NCI-H774 (cell line): ENCODE measurements at places on chromosomes 6 and 20.

GRCh38 chr6:26415791-26416190 is 13.7 kb downstream of the BTN3A1 start:
- no peak for DNase-seq

DNA sequence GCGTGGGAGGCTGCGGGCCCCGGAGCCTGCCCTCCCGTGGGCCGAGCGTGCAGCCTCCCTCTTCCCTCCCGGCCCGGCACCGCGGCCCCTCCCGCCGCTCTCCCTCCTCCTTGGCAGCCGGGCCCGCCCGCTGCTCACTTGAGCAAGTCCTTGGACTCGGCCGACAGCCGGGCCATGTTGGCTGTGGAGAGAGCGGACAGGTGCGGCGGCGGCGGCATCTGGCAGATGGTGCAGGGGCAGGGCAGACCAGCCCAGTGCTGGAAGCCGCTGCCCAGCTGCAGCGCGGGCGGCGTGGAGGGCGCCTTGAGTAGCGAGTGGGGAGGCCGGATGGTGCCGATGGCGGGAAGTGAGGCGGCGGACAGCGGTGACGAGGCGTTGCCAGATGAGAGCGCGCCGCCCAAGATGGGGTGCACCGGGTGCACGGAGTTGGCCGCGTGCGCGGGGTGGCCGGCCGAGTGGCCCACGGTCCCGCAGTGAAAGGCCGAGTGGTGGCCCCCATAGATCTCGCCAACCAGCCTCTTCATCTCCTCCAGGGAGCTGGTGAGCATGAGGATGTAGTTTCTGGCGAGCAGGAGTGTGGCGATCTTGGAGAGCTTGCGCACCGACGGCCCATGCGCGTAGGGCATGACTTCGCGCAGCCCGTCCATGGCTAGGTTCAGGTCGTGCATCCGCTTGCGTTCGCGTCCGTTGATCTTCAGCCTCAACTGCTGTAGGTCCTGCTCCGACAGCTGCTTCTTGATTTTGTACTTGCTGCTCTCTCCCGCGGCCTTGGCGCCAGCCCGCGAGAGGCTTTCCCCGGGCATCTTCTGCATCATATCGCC is 766 bp downstream of the OLIG3 start:
- DNase-seq, result peak; percentile 22

GRCh38 chr6:30097902-30098768 is 14.8 kb downstream of the TRIM31 start:
- DNase-seq, result no peak

DNA sequence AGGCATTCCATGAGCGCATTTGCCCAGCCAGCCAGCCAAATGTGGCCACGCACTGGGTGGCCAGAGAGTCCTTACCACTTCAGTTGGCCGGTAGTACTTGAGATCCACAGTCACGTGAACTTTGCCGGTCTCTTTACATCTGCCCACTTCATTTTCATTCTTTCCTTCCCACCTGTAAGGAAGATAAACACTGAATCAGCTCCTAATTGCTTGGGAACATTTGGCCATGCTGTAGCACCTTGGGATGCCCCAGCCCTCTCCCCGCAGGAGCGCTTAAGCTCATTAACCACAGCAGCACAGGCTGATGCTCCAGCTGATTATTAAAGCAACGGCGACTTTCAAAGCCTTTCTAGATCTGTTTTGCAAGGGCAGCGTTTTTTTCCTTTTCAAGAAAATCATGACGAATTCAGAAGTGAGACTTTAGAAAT is 116.6 kb downstream of the FOXC1 start:
- DNase-seq, result peak; percentile 49

- no peak for DNase-seq
These were observed 167.4 kb downstream of the DTNBP1 start for GRCh38 chr6:15495375-15495901.

- no peak for DNase-seq
These were observed 19.7 kb downstream of the NDRG3 start for GRCh38 chr20:36726168-36726567.

- DNase-seq, result no peak
These were observed 402.3 kb downstream of the CDC5L start for GRCh38 chr6:44789806-44790205.

- no peak for DNase-seq
These were observed 5.1 kb downstream of the HLA-DMA start for GRCh38 chr6:32947552-32948465.

DNA sequence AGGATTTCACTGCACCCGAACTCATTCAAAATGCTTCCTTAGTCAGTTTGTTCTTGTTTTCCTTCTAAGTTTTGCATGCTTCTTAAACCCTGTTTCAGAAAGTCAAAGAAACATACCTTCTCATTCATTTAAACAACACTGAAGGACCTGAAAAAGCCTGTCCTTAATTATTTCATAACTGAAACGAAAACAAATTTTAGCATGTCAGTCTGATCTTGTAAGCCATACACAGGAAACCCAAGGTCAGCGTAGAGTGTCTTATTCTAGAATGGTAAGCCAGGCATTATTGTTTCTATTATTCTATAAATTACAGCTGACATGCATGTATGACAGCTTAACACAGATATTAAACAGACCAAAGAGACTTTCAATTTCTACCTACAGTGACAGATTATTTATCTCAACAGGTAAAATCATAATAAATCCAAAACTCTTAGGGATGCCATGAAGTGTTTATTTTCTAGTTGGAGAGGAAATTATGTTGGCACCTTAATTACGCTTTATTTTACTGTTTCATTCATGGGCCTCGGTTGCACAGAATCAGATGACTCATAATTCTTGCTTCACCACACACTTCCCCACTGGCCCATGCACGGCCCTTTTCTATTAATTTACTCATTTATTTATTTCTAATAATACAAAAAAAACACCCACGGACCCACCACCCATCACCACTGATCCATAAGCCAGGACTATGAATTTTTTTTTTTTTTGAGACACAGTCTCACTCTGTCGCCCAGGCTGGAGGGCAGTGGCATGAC is 39.3 kb upstream of the DUSP22 start:
- DNase-seq, result no peak

DNA sequence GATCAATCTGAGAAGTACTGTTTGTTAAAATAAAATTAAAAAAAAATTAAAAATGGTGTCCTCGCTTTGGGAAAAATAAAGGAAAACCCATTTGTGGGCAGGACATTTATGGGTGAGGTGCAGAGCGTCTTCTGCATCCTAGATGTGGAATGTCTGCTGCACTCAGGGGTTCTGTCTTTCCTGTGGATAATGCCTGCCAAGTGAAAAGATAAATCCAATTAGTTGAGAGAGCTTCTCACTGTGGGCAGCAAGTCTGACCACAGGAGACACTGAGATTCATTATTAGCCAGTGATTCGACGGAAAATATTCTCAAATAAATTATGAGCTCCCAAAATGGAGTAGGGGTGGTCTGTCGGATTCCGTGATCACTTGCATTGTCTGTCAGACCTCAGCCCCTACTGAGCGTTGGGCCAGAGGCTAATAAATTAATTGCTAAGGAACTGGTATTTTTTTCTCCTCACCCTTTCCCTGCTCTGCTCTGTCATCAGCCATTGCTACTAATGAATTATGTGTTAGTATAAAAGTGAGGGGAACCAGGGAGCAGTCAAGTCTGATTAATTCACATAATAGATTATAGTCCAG is 10.0 kb downstream of the GMPR start:
- no peak for DNase-seq

- peak; percentile 24 for DNase-seq
These were observed 154.6 kb downstream of the CDKAL1 start for GRCh38 chr6:20688710-20689500.

GRCh38 chr6:75499640-75500039 is 6.0 kb upstream of the FILIP1 start:
- DNase-seq, result no peak

GRCh38 chr6:133431031-133431430 is 189.9 kb downstream of the EYA4 start:
- no peak for DNase-seq

GRCh38 chr6:107400616-107401147 is 58.7 kb downstream of the PDSS2 start:
- peak; percentile 17 for DNase-seq

- DNase-seq, result no peak
These were observed 14.0 kb downstream of the PGBD1 start for GRCh38 chr6:28295326-28295725.

- DNase-seq, result no peak
These were observed 12.2 kb upstream of the ARMC2 start for GRCh38 chr6:108836061-108836460.

- DNase-seq, result no peak
These were observed 45.8 kb downstream of the PLCB4 start for GRCh38 chr20:9114709-9115108.

GRCh38 chr6:150894935-150895552 is 29.5 kb downstream of the MTHFD1L start:
- DNase-seq, result no peak

DNA sequence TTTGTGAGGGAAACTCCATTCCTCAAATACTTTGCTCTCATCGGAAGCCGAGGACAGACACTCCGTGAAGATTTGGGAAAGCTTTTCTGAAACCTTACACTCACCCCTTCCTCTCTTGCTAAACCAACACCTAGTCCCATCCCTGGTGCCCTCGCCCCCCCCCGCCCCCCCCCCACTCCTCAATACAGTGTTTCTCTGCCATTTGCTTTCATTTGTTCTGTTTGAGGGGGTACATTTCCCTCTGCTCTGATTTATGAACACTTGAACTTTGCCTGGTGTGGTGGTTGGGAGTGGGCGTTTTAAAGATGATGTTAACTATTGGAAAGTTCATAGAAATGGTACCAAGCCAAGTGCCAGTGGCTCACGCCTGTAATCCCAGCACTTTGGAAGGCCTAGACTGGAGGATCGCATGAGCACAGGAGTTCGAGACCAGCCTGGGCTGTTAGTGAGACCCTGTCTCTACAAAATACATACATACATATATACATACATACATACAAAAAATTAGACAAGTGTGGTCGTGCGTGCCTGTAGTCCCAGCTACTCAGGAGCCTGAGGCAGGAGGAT is 1.1 kb downstream of the RAB32 start:
- no peak for DNase-seq

DNA sequence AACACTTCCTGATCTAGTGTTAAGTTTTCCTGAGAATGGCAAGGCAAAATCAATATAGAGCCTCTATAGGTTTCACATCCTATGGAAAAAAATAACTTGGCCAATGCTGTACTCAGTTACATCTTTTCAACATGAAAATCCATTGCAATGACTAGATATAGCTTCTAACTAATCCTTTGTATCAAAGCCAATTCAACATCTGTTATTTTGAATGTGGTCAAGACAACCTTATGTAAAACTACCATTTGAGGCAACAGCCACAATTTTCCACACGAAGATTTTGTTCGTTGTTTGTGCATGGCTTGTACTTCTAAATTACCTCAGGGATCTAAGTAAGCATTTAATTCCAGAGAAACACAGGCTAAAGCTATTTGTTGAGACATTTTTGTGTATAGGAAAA is 637.8 kb upstream of the EYS start:
- no peak for DNase-seq

DNA sequence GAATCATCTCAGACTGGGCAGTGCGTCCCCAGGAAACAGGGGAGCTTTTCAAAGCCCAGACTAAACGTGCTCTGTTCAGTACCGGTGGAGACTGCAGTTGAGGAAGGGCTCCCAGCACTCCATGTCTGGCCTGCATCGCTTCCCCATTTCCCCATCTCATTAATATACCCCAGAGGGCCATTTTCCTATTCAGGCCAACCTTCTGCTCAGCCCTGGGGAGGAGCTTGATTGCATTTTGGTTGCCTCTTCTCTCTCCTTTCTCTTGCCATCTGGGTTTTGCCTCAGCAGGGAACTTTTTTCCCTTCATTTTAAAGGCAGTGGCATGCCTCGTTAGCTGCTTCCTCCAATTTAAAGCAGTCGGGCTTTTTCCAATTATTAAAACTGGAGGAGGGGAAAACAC is 394.3 kb upstream of the SOX4 start:
- no peak for DNase-seq

DNA sequence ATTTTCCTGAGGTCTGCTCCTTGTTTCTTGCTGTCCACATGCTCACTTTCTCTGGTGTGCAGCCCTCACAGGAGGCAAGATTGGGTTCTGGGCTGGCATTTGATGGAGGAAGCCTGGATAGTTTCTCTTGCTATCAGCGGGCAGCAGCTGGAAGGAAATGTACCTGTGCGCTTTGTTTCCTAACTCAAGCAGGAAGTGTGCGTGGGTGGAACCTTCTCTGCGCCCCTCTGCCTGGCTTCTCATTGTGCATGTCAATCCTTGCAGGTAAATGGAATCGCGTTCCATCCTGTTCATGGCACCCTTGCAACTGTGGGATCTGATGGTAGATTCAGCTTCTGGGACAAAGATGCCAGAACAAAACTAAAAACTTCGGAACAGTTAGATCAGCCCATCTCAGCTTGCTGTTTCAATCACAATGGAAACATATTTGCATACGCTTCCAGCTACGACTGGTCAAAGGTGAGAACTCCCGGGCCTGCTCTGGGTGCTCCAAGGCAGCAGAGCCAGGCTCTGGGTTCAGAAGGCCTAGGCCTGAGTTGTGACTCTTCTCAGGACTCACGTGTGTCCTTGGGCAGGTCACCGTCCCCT is 16.8 kb upstream of the RBM38 start:
- no peak for DNase-seq

DNA sequence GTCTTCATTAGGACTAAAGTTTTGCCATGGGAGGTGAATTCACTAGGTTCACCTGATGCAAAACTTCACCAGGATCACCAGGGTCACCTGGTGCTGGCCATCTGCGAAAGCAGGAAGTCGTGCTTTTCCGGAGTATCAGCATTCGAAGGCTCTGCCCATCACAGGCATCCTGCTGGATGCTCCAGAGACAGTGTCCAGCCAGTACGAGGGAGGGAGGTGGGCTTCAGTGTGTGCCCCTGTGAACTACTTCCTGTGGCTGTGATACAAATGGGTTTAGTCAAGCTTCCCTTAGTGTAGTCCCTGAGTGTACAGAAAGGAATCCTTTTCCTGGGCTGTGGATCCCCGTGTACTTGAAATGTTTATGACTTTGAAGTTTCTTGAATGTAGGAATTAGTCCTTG is 3.4 kb upstream of the RPS6KA2 start:
- no peak for DNase-seq

GRCh38 chr20:20253744-20254330 is 114.1 kb upstream of the INSM1 start:
- peak; percentile 27 for DNase-seq

GRCh38 chr6:128271527-128271926 is 248.9 kb downstream of the PTPRK start:
- no peak for DNase-seq

- DNase-seq, result no peak
These were observed 691 bp downstream of the SYNDIG1 start for GRCh38 chr20:24469894-24470745.

DNA sequence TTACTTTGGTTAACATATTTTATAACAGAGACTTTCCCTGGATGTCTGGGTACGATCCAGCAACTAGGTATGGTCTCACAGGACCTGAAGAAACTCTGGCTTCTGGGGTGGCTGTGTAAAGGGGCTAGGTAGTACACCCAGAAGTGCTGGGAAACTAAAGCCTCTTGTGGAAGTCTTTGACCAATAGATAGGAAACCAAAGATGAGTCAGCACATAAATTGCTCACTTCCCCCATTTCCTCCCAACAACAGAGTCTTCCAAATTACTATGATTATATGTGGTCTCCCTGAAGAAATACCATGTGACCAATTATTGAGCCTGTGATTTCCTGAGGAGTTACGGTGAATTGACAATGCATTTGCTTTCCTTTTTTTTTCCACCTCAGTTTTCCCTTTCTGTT is 26.8 kb upstream of the TBX18 start:
- DNase-seq, result no peak

- DNase-seq, result no peak
These were observed 28.6 kb upstream of the GTSF1L start for GRCh38 chr20:43755390-43755789.

GRCh38 chr6:44976677-44977641 is 351.2 kb upstream of the RUNX2 start:
- DNase-seq, result no peak

GRCh38 chr6:12769556-12770256 is 53.1 kb downstream of the PHACTR1 start:
- no peak for DNase-seq

- DNase-seq, result no peak
These were observed 928.7 kb upstream of the GJE1 start for GRCh38 chr6:141203902-141204575.
